ENCODE measurements at places on chromosomes 3 and 15.

DNA sequence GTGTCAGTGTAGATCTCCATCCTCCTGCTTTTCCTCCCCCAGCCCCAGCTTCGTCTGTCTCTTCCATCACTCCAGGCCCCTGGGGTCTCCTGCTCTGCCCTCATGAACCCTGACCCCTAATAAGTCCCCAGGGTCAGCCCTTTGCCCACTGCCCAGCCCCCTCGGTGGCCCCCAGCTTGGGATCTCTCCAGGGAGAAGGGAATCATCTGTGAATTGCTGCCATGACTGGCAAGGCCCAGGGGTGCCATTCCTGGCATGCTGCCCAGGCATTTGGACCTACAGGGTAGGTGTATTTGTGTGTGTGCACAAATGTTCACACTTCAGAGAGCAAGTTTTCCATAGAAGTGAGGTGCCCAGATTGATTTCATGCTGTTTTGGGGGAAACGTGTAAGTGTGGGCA is 5.9 kb upstream of the TBC1D21 start:
- DNase-seq, result no peak

DNA sequence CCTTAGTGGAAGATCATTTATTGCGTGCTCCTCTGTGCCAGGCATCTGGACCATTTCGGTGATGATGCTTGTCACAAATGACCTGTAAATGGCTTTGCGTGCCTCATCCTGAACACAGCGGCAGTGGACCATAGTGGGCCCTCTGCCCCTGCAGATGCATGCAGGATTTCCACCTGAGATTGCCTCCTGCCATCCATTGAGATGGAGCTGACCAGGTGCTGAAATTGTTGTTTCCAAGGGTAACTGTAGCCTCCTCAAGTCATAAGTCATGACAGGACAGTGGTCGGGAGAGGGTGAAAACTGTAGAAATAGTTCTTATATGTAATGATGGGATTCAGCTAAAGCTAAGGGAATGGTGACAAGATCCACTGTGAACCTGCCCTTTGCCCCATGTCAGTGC is 35.5 kb downstream of the CLSTN2 start:
- no peak for DNase-seq

DNA sequence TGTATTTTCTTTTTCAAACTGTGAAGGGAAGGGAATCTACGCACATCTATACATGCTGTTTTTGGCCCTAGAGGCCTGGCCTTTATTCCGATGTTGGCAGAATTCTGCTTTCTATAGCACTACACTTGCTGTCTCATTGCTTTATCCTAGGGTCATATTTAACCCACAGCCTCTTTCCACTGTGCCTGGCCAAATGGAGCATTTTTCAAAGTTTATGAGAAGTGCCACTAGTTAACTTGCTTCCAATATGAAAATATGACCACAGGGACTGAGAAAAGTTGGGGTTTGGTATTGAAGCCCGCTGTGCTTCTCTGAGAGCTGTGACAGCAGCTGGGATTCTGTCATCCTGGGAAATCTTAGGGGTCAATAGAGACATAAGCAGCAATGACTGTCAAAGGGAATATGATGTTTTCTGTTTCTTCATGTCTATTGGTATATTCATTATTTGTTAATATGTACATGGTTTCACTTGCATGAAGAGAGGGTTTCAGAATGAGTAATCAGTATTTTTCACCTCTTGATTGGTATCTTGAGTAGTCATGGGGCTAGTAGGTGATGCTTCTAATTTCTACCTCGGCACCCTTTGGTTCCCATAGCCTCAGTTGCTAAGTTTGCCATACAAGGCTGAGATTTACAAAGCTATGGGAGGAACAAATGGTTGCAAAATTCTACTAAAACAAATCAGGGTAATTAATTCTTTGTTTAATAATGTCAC is 275.8 kb upstream of the RBMS3 start:
- DNase-seq, result no peak

DNA sequence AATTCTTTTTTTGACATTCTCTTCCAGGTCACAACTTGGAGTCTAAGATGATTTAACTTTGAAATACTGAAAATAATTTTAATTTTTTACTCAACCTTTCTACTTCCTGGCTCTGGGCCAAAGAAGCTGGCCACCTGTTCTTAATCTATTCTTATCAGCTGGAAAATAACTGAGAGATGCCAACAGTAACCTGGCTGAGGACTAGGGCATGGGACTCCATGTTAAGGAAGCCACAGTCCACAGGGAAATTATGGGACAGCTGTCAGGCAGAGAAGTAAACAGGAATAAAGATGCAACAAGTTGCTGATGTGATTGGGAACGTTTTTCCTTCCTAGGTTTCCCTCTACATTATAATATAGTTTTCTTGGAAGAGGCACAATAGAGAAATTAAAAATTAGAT is 84.7 kb upstream of the CPNE4 start:
- no peak for DNase-seq

DNA sequence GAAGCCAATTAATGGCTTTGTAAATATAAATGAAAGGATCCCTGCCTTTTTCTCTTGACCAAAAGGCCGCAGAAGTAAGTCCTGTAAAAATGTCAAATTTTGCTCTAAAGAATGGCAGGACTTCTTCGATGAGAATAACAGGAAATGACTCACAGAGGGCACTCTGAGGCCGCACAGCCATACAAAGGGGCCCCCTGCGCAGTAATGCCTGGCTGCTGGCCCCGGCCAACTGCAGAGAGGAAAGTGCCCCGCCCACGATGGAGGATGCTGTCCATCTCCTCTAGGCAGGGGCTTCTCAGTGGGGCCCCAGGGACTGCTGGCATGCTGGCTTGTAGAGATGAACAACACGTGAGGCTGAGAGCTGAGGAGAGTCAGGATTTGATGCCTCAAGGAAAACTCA is 18.1 kb upstream of the SCN10A start:
- no peak for DNase-seq

- no peak for DNase-seq
Observed at GRCh38 chr15:25329696-25330095, 109.1 kb downstream of the UBE3A start.

- no peak for DNase-seq
Observed at GRCh38 chr3:126146034-126146433, 34.4 kb downstream of the ALDH1L1 start.

- DNase-seq, result no peak
Observed at GRCh38 chr3:43892526-43892925, 201.8 kb downstream of the ABHD5 start.

DNA sequence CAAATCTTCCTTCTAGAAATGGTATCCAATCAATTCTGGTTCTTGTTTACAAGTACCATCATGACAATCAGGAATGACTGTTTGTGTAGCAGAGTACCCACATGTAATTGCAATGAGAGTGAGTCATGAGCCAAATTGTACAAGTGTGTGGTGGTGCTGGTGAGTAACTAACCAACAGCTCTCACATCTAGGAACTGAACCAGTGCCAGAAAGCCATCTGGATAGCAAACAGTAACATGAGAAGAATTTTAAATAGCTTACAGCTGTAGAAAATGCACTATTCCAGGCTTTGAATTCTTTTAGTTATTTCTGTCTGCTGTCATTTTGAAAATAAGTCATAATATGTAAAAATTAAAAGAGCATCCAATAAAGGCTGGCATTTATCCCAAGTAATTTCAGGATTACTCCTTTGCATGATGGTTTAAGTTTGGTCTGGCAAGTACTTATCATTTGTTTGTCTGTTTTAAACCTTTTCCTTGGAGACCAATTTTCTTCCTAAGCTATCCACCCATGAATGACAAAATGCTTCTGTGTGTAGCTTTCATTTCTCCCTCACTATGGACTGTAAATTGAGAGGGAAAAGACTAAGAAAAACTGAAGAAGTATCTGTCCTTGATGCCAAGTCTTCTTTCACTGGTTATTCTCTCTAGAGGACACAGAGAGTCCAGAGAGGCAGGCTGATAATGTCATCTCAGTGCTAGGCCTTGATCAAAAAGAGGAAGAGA is 60.0 kb downstream of the PIK3CB start:
- DNase-seq, result no peak
